ENCODE measurements at places on chromosomes 7 and 10. TPM values are rescaled to one million over a fixed set of nuclear protein-coding genes. Genes with fewer than 3 reads are reported as not detected.

OR9A2 gene
- total RNA-seq = not detected

IDI2 gene
- not detected for total RNA-seq

- DNase-seq = no peak
- no peaks in the 10 kb centered on the region for H3K36me3 ChIP-seq
- H3K27me3 ChIP-seq = no peaks in the 10 kb centered on the region
- no peak overlapping the region for H3K27ac ChIP-seq
- no peaks in the 10 kb centered on the region for H3K4me1 ChIP-seq
- no peak overlapping the region for H3K4me3 ChIP-seq
Observed at GRCh38 chr7:69388452-69389137, 209.7 kb upstream of the AUTS2 start.

DNA sequence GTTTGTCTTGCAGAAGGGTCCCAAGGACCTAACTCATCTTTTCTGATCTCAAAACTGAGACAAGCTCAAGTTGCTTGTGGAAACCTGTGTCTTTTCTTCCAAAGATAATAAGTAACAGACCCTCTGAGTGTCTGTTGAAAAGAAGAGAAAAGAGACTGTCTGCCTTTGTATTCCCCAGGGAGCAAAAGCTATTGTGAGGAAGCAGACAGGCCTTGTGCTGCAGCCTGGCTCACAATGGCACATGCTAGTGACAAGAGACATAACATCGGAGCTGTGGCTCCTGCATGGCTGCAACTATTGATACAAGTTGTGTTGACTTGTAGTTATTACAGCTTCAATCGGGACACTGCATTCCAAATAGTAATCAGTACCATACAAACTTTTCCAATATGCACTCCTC lies 202.9 kb downstream of the DKK1 start:
- no peak overlapping the region for H3K27ac ChIP-seq
- H3K36me3 ChIP-seq = peaks cover 7% of the 10 kb centered on the region
- DNase-seq = no peak
- H3K27me3 ChIP-seq = no peaks in the 10 kb centered on the region

DNA sequence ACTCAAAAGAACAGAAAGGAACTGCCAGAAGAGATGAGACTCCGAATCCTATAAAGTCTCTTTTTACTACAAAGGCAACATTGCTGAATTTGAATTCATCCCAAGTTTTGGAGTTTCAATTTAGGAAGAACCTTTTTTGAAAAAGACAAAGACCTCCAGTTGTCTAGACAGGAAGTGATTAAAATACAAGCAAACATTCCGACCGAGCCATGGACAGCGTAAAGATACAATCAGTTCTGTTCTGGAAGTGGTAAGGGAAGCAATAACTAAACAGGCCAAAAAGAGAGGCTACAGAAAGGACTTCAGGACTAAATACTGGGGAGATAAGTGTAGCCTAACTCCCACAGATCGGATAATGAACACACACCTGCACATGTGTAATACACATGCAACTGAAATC lies 101.0 kb downstream of the SMURF1 start:
- H3K36me3 ChIP-seq = peaks cover 66% of the 10 kb centered on the region
- H3K27me3 ChIP-seq = no peaks in the 10 kb centered on the region
- DNase-seq = peak; percentile 58
- no peak overlapping the region for H3K4me3 ChIP-seq
- peaks cover 26% of the 10 kb centered on the region for H3K4me1 ChIP-seq

DNA sequence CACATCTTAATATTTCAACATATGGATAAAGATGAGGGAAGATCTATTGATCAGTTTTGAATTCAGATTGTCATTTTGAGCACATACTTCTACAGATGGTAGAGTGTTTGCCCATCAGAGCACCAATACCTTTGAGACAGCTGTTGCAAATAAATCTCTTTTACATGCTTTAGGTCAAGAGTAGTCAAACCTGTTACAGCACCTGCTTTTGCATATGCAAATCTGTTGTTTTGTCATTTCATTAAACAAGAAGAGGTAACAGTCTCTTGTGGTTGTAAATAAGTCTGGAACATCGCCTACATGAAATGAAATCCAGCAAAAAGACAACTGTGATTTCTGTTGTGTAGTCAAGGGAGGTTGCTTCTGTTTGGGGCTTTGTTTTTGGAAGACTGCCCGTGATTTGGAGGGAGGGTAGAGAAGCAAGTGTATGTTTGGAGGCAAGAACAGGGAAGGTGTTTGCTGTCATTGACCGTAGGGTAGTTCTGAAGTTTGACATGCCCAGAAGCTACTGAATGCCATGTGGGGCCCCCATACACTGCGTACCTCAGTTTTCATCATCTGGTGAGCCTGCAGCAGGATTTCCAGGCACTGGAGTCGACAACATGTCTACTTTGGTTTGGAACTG lies 233.6 kb upstream of the PPP1R3A start:
- no peak overlapping the region for H3K27ac ChIP-seq
- no peak overlapping the region for H3K4me3 ChIP-seq
- no peaks in the 10 kb centered on the region for H3K36me3 ChIP-seq
- no peak for DNase-seq
- H3K27me3 ChIP-seq = 0 out of 2 replicates have a peak, but pooled peaks cover 8% of the 10 kb centered on the region

- no peak for DNase-seq
- no peak overlapping the region for H3K27ac ChIP-seq
- H3K27me3 ChIP-seq = no peaks in the 10 kb centered on the region
- no peaks in the 10 kb centered on the region for H3K36me3 ChIP-seq
- H3K4me3 ChIP-seq = no peak overlapping the region
- peaks cover 4% of the 10 kb centered on the region for H3K4me1 ChIP-seq
Observed at GRCh38 chr10:125052146-125052545, 108.2 kb downstream of the CTBP2 start.

All from PC-3 (cell line).